ENCODE measurements at places on chromosomes 16 and 17.
A peak's percentile ranks its signal among the peaks of the same experiment; 100 is the strongest.

GRCh38 chr17:47188271-47188875 is 722 bp downstream of the CDC27 start:
- DNase-seq: peak; percentile 35

GRCh38 chr17:17236295-17237025 is 508 bp downstream of the FLCN start:
- DNase-seq: no peak

DNA sequence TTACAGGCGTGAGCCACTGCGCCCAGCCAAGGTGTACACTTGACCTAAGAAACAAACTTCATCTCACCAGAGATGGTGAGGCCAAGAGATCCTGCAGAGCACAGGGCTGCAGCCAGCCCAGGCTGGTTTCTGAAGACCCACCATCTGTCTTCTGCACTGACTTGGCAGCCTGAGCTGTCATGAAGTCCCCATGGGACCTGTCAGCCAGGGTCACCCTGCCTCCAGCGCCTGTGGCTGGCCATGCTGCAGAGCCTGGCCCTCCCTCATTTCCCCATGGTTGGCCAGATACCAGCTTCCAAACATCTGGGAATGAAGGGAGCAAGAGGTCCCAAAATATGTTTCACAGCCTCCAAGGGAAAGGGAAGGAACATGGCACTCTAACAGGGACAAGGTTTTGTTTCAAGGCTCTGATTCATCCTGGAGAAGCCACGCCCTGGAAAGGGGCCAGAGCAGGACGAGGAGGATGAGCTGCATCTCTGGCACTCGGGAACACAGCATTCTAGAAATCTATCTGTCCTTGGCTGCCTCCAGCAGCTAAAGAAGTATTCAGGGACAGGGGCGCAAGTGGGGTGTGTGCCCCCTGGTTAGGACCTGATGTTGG is 45.3 kb downstream of the DDX19A start:
- no peak for DNase-seq

GRCh38 chr17:46928467-46929261 is 5.7 kb downstream of the GOSR2 start:
- no peak for DNase-seq

GRCh38 chr16:85082173-85083050 is 29.9 kb downstream of the CIBAR2 start:
- DNase-seq: no peak

DNA sequence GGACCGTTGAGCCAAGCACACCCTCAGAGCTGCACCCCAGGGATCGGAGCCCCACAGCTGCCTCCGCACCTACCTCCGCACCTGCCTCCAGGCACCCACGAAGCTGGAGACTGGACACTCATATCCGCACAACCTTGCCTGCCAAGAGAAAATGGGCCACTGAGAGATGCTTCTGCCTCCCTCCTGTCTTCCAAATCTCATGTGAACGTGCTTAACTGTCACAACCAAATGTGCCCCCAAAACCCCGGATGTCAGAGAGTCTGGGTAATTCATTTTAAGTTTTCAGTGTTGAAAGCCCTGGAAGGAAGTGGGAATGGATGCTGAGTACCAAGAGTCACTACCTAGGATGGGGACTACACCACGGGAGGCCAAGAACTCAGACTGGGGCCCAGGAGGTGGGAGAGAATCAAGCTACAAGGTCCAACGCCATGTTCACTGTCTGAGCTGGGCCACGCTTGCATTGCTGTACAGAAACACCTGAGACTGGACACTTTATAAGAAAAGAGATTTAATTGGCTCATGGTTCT is 49.5 kb upstream of the MEAK7 start:
- peak; percentile 76 for DNase-seq

DNA sequence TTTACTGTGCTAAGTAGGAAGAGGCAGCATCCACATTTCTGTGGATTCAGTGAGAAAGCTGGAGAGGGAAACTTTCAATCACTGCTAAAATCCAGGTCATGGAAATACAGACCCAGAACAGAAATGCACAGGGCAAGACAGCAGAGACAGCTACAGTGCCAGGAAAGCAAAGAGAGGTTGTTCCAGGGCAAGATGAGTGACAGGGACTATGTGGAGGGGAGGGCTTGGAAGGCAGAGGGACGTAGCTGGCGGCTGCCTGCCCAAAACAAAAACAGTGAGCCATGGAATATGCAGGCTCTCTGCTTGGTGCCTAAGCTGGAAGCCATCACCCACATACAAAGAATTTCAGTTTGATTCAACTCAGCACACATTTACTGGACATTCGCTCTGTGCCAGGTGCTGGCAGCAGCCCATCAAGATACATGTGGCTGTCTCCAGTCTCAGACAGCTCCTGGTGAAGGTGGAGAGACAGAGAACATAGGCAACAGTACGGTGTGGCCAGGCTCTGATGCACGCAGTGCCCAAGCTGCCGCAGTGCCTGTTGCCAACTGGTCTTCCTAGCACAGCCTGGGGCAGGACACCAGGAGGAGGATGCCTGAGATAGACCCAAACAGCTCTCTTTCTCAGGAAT is 88.7 kb downstream of the AIPL1 start:
- no peak for DNase-seq

DNA sequence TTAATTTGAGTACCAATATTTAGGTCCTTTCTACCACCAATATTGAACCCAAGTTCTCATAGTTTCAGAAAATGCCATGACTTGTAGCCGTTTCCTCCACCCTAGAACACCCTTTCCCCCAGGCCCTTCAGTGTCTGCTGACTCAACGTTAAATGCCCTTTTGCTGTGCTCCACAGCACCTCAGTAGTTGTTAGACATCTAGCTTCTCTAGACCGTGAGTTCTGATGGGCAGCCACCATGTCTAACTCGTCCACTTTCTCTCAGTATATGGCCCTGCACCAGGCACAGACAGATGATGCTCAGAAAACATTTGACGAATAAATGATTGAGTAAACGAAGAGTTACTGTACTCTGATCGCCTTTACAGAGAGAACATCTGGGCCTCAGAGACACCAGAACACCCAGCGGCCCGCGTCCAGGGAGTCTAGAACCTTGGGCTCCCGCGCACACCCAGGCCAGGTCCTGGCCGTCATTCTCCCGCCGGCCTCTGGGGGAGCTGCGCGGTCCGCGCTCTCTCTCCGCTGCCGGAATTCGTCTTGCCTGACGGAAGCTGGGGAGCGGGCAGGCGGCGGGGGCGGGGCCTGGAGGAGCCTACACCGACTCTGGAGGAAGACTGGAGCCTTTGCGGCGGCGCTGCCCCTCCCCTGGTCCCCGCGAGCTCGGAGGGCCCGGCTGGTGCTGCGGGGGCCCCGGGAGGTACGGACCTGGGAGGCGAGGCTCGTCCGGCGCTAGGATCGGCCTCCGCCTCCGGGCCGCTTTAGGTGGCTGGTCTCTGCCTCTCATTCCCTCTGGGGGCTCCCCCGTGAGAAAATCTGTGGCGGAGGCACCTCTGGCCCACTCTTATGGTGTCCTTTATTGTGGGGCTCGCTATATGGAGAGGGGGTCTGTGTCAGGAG is at the start of gene NKIRAS2:
TSS of gene NKIRAS2 (plus strand) at position 582 of the 896 bp plus-strand sequence. CDS start 1,488 bp downstream, outside the sequence.
- peak; percentile 97 for DNase-seq

- no peak for DNase-seq
Observed at GRCh38 chr16:67560827-67561342, 1.4 kb upstream of the CTCF start.

- no peak for DNase-seq
Observed at GRCh38 chr17:37090941-37091340, 142.2 kb downstream of the AATF start.

DNA sequence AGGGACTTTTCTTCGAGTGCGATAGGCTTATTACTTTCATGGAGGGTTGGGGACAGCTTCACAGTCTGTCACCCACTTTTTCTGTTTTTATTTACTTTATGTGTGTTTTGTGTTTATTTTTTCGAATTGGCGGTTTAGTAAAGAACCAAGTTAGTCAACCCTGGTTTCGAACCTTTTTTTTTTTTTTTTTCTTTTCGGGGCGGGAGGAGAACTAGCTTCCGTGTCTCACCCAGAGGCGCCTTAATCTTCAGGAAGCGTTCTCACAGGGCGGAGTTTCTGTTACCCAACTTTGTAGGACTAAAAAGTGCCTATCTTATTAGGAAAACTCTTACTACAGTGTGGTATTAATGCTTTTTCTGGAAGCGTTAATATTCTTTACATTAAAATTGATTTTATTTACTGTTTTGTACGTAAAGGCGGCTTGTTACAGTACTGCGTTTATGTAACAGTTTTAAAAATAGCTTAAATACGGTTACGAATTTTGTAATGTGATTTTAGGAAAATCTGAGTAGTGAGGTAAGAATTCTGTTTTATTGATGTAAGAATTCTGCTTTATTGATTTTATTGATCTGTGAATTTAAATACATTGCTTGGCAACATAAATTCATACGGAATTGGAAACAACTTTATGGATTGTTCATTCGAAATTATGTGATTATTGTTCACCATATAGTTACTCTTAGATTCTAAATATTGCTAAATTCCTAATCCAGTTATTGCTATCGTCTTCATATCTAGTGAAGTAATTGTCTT is 885 bp downstream of the ZNF207 start:
- peak; percentile 51 for DNase-seq

- DNase-seq: no peak
Observed at GRCh38 chr17:76918811-76919210, 50.6 kb downstream of the MGAT5B start.

- DNase-seq: no peak
Observed at GRCh38 chr16:79083508-79084299, 516.8 kb downstream of the MAF start.

DNA sequence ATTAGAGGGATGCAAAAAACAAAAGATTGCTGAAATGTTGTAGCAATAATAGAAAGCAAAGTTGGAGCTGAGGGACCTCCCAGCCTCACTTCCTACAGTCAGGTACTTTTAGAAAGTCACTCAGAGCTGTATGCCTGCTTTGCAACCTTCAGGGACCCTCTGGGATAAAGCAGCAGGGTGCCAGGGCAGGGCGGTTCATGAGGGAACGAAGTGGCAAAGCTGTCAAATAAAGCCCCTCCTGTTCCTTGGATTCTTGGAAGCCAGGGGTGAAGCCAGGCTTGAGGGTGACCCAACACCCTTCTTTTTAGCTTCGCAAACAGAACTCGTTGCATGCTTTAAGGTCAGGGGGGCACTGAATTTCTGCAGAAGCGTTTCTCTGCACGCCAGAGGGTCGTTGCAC is 767 bp downstream of the ATP2C2 start:
- DNase-seq: no peak

DNA sequence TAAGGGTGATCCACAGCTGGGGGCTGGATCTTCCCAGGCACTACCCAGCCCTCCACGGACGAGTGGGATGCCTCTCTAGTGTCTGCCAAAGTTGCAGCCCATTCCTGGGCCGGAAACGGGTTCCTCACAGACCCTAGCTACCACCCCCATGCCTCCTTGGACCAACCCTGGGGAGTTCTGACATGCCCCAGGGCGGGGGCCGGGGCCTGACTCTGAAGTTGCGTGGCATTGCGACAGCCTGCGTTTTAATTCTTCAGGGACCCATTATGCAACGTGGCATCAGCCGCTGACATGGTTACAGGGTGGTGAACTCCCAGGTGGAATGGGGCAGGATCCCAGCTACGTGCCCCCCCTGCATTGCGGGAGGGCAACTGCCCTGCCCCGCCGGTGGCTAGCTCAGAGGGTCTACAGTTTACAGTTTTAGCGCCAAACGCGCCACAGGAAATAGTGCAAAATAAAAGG is 2.7 kb downstream of the CBX4 start:
- no peak for DNase-seq

All from activated CD4-positive, alpha-beta memory T cell treated with anti-CD3 and anti-CD28 coated beads for 36 hours (primary cell).